GM23338 (cell line): ENCODE measurements at places on chromosomes 1 and 21. TPM values are rescaled to one million over a fixed set of nuclear protein-coding genes. Genes with fewer than 3 reads are reported as not detected.
A peak's percentile ranks its signal among the peaks of the same experiment; 100 is the strongest.

The TNFRSF9 gene
- total RNA-seq, result not detected in 2 replicates

The SPATA17 gene
- 1.3 and 3.5 TPM in 2 replicates for total RNA-seq

The VWA1 gene
- 21.9 and 31.5 TPM in 2 replicates for total RNA-seq

The HOOK1 gene
- 27.6 and 28.6 TPM in 2 replicates for total RNA-seq

The PSRC1 gene
- 50.6 and 61.1 TPM in 2 replicates for total RNA-seq

The KCNJ9 gene
- 0.08 and 0.24 TPM in 2 replicates for total RNA-seq

DNA sequence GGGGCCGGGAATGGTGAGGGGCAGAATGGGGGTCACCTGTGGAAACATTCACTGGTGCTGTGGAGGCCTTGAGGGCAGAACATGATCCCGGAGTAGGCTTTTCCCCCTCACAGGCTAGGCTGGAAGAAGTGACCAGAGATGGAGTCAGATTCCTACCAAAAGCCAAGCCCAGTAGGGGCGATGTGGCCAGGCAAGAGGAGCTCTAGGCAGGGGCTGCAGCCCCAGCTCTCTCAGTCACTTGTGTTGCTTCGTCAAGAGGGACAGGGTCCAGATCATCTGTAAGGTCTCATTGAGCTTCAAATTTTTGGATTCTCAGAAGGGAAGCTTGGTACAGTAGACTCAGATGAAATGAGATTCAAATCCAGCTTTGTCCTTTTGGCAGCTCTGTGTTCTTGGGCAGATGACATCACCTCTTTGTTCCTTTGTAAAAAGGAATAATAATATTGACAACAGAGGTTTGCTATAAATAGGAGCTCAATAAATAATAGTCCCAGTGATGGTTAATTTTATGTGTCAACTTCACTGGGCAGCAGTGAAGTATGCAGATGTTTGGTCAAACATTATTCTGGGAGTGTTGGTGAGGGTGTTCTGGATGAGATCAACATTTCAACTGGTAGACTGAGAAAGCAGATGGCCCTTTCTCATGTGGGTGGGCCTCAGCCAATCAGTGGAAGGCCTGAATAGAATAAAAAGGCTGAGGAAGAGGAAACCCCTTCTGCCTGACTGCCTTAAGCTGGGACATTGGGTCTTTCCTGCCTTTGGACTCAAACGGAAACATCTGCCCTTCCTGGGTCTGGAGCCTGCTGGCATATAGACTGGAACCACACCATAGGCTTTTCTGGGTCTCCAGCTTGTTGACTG is 324.7 kb upstream of the USP24 start:
- no peaks in the 10 kb centered on the region for H3K36me3 ChIP-seq
- H3K27me3 ChIP-seq, result no peaks in the 10 kb centered on the region
- no peak overlapping the region for H3K4me3 ChIP-seq
- H3K4me1 ChIP-seq, result no peaks in the 10 kb centered on the region

- DNase-seq, result no peak
- no peaks in the 10 kb centered on the region; the same call in 1 of the 2 replicates for H3K4me1 ChIP-seq
- no peaks in the 10 kb centered on the region for H3K27me3 ChIP-seq
- H3K4me3 ChIP-seq, result no peak overlapping the region
These were observed 12.3 kb downstream of the RAB42 start for GRCh38 chr1:28604411-28604810.

DNA sequence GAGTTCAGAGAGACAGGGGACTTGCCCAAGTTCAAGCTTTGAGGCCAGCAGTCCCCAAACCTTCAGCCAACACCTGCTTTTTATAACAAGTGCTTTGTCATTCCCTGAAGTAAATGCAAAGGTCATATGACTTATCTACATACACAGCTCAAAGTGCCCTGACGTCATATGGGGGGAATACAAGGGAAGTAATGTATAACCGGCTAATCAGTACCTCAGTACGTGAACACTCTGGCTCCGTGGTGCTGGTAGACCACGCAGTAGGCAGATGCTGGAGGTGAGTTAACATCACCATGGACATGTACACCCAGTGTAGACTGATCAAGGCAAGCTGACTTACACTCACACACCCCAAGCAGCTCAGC is 60.0 kb downstream of the BACE2 start:
- no peaks in the 10 kb centered on the region for H3K36me3 ChIP-seq
- no peak for DNase-seq
- no peaks in the 10 kb centered on the region for H3K27me3 ChIP-seq
- no peak overlapping the region for H3K27ac ChIP-seq
- peaks cover 5% of the 10 kb centered on the region; the same call in 1 of the 2 replicates for H3K4me1 ChIP-seq
- H3K4me3 ChIP-seq, result no peak overlapping the region

DNA sequence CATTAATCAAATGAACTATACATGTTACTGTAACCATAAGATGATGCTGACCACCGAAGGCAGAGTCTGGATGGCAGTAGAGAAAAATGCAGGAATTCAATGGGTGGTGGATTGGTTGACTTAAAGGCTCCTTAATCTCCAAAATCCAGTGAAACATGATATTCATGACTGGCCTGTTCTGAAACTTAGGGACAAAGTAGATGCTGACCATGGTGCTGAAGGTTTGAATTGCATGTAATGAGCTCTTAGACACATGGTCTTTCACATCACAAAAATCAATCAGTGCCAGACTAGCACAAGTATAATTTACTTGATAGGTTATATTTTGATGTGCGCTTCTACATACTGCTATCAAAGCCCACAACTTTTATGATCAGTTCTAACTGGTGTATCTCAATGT is 30.9 kb upstream of the NTMT2 start:
- no peaks in the 10 kb centered on the region for H3K27me3 ChIP-seq
- H3K4me3 ChIP-seq, result no peak overlapping the region
- no peaks in the 10 kb centered on the region for H3K36me3 ChIP-seq
- H3K27ac ChIP-seq, result no peak overlapping the region
- no peaks in the 10 kb centered on the region for H3K4me1 ChIP-seq

GRCh38 chr1:111320066-111320879 is 29.6 kb downstream of the CHIA start:
- H3K27me3 ChIP-seq, result no peaks in the 10 kb centered on the region
- no peak overlapping the region for H3K4me3 ChIP-seq
- no peaks in the 10 kb centered on the region for H3K4me1 ChIP-seq
- DNase-seq, result peak; percentile 16
- no peak overlapping the region for H3K27ac ChIP-seq
- H3K36me3 ChIP-seq, result no peaks in the 10 kb centered on the region
